ENCODE measurements at places on chromosomes 6 and 20.

- peak; percentile 29 for DNase-seq
Observed at GRCh38 chr20:6783752-6784151, 16.3 kb downstream of the BMP2 start.

- DNase-seq = no peak
Observed at GRCh38 chr6:139879823-139880356, 505.4 kb upstream of the CITED2 start.

GRCh38 chr20:40232756-40233155 is 456.3 kb downstream of the MAFB start:
- no peak for DNase-seq

GRCh38 chr6:7758456-7758855 is 32.6 kb downstream of the BMP6 start:
- peak; percentile 99 for DNase-seq

DNA sequence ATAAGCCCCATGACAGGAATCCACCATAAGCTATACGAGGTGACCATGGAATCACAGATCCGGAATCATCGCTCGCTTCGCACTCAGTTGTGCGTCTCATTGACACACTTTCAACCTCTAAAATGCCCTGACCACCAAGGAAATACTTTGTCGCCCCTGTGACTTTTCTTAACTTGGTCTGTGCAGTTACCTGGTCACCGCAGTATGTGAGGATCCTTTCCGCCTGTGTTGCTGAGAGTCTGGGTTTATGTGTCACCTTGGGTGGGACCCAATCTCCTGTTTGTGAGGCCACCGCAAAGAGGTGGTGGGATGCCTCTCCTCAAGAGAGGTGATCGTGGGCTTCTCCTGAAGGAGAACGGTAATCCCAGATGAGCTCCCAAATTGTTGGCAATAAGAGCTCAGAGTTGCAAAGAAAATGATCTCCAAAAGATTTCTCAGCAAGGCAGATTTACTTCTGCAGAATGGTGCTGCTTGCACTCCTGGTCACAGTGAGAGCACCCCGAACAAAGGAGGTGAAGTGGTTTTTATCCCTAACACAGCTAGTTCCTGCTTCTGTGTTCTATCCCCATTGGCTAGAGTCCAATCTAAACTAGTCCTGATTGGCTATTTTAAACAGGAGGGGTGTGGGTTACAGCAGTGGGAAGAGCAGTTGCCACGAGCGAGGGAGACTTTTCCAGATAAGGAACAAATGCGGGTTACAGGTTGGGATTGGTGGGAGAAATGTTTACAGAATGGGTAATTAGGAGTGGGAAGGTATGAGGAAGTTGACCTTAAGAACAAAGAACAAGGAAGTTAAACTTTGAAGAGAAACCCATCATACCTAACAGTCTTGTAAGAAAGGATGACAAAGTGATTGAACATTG is 9.1 kb upstream of the ZNFX1 start:
- DNase-seq = peak; percentile 22

DNA sequence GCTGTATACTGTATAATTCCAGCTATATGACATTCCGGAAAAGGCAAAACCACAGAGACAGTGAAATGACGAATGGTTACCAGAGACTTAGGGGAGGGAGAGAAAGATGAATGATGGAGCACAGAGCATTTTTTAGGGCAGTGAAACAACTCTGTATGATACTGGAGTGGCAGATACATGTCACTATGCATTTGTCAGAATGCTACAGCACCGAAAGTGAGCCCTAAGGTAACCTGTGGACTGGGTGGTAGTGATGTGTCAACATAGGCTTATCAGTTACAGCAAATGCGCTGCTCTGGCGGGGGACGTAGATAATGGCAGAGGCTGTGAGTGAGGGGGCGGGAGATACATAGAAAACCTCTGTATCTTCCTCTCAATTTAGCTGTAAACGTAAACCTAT is 201.3 kb upstream of the SSTR4 start:
- DNase-seq = no peak

GRCh38 chr20:43942667-43943285 is 28.1 kb downstream of the TOX2 start:
- peak; percentile 60 for DNase-seq

- no peak for DNase-seq
Observed at GRCh38 chr6:64258752-64259151, 623.1 kb downstream of the PHF3 start.

- DNase-seq = no peak
Observed at GRCh38 chr6:135465307-135465706, 32.2 kb downstream of the AHI1 start.

DNA sequence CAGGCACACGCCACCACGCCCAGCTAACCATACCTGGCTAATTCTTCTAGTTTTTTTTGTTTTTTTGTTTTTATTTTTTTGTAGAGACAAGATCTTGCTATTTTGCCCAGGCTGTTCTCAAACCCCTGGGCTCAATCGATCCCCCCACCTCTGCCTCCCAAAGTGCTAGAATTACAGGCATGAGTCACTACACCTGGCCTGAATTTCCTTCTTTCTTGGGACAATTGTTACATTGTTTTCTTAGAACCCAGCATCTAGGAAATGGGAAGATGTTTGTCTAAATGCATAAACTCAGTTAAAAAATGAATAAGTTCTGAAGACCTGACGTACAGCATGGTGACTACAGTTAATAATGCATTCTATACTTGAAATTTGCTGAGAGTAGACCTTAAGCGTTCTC is 10.8 kb upstream of the AGPAT4 start:
- DNase-seq = no peak

DNA sequence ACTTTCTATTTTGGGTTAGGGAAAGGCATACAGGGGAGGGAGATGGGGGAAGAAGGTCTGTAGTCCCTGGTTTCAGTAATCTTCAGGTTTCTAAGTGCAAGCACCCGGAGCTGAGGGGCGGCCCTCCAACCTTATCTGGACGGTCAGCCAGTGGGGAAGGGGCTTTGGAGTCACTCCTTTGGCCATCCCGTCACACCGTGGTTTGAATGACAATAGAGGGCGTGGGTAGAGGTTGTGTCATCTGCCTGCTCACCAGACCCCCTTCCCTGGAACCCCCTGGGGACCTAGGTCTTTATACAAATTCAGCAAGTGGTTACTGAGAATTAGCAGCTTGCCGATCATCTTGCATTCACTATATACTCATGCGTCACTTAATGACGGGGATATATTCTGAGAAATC is 29.1 kb downstream of the STK35 start:
- DNase-seq = no peak

- no peak for DNase-seq
Observed at GRCh38 chr20:50098259-50098658, 14.7 kb downstream of the UBE2V1 start.

DNA sequence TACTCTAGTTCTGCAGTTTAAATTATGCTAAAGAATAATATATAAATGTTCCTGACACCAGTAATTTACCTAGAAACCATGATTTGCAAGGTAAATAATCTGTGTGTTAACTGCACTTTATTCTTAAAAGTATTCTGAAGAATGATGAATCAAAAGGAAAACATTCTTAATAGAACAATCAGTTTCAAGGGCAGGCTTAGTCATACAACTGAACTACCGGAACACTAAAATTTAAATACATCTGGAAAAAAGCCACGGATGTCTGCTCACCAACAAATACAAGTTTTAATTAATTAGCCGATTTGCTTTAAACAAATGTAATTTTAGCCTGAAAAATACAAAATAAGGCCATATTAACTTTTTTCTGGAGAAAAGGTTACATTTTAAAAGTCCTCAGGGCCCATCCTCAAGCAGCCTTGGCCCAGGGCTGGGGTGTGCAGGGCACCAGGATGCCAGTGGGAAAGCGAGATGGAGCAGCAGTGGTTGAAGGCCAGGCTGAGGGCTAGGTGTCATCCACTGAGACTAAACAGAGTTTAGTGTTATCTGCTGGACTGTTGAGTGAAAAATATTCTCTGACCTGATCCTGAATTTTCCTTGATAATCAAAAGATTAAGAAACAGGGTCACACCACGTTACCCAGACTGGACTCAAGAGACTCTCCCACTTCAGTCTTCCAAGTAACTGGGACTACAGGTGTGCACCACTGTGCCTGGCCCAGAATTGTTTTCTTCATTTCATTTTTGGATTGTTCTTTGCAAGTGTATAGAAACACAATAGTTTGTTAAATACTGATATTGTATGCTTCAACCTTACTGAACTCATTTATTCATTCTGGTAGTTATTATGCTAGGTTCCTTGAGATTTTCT is 88.2 kb upstream of the DST start:
- DNase-seq = peak; percentile 61

GRCh38 chr20:1802385-1803060 is 92.7 kb upstream of the SIRPA start:
- peak; percentile 90 for DNase-seq
